ENCODE measurements at places on chromosomes 5 and 9.
A peak's percentile ranks its signal among the peaks of the same experiment; 100 is the strongest.

- no peak for DNase-seq
Measured at GRCh38 chr9:118336250-118336942, 632.2 kb downstream of the TLR4 start.

DNA sequence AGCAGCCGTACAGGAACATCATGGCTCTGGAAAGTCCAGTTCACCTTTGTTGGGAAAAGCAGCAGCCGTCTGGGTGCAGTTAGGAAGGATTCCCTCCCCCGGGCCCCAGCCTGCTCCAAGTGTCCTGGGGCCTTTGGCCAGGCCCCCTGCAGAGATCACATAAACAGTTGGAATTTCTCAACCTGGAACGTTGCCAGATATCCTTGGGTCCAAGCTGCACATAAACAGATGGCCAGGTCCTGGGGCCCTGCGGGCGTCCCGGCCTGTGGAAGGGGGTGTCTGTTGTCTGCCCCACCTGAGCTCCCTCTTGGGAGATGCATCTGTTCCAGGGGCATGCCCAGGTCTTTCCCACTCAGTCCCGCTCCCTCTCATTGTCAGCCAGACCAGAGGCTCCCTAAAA lies 92.7 kb downstream of the COL5A1 start:
- DNase-seq, result no peak

- DNase-seq, result no peak
Measured at GRCh38 chr9:21155501-21155900, 11.0 kb downstream of the IFNA21 start.

- no peak for DNase-seq
Measured at GRCh38 chr5:43561356-43561755, 4.5 kb upstream of the PAIP1 start.

DNA sequence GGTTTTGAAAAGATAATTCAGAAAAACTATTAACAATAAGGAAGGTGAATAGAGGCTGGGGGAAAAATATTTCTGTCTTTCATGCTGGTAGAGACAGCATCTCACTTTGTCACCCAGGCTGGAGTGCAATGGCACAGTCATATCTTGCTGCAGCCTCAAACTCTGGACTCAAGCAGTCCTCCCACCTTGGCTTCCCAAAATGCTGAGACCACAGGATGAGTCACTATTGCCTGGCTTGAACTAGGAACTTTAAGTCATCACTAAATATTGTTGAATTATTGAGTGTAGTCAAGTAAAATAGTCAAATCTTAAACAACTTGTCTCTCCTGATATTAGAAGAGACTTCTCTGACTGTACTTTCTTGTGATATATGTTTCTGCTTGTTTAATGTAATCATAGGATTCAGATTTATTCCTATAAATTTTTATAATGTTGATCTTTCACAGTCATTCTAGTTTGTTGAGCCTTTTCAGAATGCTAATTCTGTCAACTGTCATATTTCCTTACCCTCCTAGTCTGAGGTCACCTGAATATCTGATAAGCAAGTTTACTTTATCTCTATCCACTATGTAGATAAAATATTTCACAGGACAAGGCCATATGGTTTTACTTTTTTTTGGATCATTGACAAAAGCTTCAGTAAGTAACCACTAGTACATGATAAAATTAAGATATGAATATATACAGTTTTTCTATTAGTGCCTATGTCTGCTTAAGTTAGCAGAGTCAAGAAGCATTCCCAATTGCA lies 1696.5 kb downstream of the MAT2B start:
- DNase-seq, result no peak

- DNase-seq, result peak; percentile 59
Measured at GRCh38 chr5:370959-371810, 49.7 kb downstream of the AHRR start.

- DNase-seq, result no peak
Measured at GRCh38 chr5:73958037-73958436, 332.0 kb downstream of the ARHGEF28 start.

GRCh38 chr9:111810908-111811307 lies 16.2 kb upstream of the SHOC1 start:
- DNase-seq, result no peak

GRCh38 chr5:174312270-174312617 lies 266.7 kb downstream of the NSG2 start:
- no peak for DNase-seq

GRCh38 chr9:130243015-130243881 lies 22.3 kb upstream of the HMCN2 start:
- DNase-seq, result peak; percentile 85

- no peak for DNase-seq
Measured at GRCh38 chr5:91142386-91142785, 240.7 kb downstream of the ARRDC3 start.

GRCh38 chr5:150073677-150074076 lies 12.7 kb downstream of the CSF1R start:
- no peak for DNase-seq

DNA sequence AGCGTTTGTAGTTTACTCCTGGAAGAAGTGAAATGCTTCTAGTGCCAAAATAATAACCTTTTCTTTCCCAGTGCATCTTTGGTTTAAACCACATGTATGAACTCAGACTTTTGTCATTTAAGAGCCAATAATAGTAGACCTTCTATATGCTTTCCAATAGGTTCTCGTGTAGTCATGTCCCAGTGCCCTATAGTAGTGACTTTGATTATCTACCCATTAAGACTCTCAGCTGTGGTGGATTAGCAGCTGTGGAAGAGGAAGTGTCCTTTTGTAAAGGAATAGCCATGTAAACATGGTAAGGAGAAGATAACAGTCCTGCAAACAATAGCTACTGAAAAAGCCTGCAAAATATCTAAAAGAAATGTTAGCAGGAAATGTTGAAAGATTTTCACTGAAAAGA lies 765.3 kb downstream of the MTRR start:
- no peak for DNase-seq

GRCh38 chr9:93087971-93088655 lies 7.9 kb upstream of the CARD19 start:
- DNase-seq, result peak; percentile 4

DNA sequence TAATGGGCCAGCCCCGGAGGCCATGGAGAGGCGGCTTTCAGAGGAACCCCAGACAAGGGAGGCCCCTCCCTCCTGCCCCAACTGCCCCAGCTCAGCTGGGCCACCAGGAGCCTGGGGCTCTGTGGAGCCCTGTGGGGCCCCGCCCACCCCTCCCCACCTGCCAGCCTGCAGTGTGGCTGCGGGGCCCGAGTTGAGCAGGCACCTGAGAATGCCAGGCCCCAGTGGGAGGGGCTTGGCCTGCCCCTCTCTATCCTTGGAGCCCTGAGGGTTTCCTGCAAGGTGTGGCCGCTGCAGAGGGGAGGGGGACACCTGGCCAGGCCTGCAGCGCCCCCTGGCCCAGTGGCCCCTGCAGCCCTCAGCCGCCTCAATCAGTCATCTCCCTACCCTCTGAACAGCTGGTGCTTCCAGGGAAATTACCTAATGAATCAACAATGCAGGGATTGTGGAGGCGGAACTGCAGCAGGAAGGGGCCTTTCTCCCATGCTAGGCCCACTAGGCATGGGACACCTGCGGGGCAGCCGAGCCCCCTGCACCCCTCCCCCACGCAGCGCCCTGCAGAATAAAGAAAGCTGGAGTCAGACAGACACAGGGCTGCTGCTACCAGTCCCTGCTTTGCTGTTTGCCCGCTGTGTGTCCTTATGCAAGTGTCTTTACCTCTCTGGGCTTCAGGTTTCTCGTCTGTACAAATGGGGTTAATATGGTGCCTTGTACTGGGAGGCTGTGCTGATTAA lies 48.0 kb downstream of the LMX1B start:
- DNase-seq, result no peak

DNA sequence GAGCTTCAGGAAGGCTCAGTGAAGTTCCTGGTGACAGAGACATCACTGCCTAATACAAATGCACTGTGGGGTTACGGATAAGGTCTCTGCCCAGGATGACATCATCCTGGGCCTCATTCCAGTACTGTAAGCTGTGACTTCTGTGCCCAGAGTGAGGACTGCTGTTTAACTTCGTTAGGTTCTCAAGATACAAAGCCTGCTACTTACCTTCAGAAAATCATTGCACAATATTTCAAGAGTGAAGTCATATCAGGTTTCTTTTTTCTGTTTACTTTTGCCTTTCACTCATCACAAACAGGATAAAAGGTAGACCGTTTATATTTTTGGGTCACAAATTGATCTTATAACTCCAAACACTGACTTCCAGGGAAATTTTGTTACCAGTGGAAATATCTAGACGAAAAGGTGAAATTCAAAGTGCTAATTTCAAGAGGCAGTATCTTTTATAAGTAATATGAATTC lies 241.2 kb downstream of the PIK3R1 start:
- DNase-seq, result no peak

DNA sequence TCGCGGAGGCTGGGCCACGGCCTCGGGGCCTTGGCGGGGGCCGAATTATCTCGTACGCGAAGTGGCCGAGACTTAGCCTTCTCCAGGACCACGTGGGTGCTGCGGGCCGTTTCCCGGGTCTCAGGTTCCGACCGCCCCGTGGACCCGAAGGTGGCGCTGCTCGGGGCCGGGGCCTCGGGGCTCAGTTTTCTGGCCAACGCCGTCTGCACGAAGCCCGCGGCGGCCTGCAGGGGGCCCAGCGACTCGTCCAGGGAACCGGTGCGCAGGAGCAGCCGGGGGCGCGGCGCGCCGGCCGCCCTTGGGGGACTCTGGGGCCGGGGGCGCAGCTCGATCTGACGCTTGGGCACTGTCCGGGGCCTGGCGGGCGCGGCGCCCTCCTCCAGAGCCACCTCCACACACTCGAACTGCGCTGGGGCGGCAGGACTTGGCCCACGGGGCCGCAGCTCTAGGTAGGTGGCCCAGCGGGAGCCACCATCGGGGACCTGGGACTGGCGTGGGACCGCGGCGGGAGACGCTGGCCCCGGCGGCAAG lies 716 bp downstream of the PROB1 start:
- DNase-seq, result no peak

GRCh38 chr9:136185066-136185465 lies 19.9 kb downstream of the LHX3 start:
- no peak for DNase-seq

DNA sequence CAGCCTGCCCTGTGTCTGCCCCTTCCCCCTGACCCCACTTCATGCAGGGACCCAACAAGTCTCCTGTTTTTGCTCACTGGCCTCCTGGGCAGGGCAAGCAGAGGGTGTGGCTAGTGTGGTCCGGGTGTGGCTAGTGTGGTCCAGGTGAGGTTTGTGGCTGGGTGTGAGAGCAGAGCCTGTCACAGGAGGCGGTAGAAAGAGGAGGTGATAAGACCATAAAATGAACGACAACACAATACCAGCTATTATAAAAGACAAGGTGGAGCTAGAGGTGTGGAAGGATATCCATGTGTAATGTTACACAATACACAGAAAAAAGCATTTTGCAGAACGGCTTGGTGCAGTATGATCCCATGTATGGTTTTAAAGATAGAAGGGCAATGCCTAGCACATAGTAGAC lies 23.3 kb downstream of the SPRY4 start:
- DNase-seq, result no peak

GRCh38 chr9:115524453-115525059 lies 406.6 kb upstream of the TNC start:
- no peak for DNase-seq

- no peak for DNase-seq
Measured at GRCh38 chr9:33227741-33228140, 12.2 kb upstream of the SPINK4 start.
